T-helper 17 cell (primary cell): ENCODE measurements at places on chromosomes 16 and 17.

DNA sequence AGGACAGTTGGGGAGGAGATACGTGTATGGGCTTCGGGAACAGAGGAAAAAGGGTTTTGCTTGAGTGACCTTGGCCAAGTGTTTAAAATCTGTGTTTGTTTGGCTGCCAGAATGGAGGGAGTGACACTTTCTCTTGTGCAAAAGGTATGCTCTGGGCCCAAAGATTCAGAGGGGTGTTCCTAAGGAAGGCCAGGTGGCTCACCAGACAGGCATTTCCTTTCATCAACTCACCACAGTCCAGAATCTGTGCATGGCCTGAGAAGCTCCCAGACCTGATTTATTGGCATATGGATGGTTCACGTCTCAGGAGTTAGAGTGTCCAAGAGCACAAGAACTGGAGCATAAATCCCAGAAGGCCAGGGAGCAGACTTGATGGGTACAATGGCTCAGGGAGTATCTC is 53.4 kb upstream of the NLK start:
- DNase-seq = no peak

DNA sequence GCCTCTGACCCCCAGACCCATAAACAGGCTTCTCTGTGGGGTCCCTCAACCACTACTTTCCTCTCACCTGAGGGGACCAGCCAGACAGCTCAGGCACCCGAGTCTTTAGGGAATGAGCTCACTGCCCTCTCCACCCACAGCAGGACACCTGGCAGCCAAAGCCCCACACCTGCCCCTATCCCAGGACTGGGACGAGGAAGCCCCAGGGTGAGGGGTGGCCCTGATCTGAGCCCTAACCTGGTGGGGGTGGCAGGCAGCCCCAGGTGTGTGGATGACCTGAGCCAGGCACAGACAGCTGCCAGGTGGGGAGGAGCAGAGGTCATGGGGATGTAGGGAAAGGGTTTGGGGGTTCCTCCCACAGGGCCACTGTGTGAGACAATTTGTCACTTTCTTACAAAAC is 1.7 kb upstream of the TEX19 start:
- no peak for DNase-seq

DNA sequence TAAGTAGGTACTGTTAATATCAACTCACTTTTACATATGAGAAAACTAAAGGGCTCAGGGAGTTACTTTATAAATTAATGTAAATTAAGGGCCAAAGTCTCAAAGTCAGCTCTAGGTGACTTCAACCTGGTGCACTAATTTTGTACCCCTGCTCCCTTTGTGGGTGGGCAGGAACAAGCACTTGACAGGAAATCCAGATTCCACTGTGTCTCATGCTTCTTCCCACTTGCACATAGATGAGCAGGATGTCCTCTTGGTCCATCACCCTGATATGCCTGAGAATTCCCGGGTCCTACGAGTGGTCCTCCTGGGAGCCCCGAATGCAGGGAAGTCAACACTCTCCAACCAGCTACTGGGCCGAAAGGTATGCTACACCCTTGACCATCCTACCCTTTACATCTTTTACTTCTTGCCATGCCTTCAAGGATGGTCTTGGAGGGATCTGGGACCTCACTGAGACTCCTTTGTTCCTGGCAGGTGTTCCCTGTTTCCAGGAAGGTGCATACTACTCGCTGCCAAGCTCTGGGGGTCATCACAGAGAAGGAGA is 1.3 kb downstream of the ERAL1 start:
- no peak for DNase-seq

DNA sequence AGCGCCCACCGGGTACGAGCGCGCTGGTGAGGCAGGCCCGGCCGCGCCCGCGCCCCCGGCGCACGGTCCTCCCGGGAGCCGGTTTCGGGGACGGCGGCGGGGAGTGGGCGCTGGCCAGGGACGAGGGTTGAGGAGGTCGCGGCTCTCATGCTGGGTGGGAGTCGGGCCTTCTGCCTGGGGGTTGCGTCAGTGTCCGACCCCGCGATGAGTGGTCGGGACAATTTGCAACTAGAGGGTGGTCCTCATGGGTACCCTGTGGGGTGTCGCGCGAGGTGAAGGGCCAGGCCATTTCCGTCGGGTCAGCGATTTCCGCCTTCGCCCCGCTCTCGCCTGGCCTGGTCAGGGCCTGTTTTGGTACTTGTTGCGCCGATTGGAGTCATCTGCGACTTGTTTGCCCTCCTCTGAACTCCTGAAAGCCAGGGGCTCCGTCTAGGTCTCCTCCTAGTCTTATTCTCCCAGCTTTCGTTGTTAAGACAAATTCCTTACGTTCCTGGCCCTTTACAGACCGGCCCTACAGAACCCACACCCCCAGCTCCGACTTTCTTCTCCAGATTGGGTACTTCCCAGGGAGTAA is 14.9 kb downstream of the NAA60 start:
- DNase-seq = no peak

GRCh38 chr17:48907713-48908046 is 527 bp upstream of the UBE2Z start:
- DNase-seq = no peak
